ENCODE measurements at places on chromosomes 5 and 9. TPM values are rescaled to one million over a fixed set of nuclear protein-coding genes. Genes with fewer than 3 reads are reported as not detected.

GRCh38 chr9:74412236-74412979, 84.7 kb upstream of the RORB start:
- no peak for DNase-seq

GRCh38 chr5:150436141-150436680, 13.3 kb downstream of the RPS14 start:
- DNase-seq = peak; percentile 85

Gene CATSPER3
- polyA plus RNA-seq = 0.36 TPM

Gene SMIM3
- 20.8 TPM for polyA plus RNA-seq

Gene STPG3
- not detected for polyA plus RNA-seq

All from CD8-positive, alpha-beta memory T cell (primary cell).